HS-27A (cell line): ENCODE measurements at places on chromosomes 3 and 15.

DNA sequence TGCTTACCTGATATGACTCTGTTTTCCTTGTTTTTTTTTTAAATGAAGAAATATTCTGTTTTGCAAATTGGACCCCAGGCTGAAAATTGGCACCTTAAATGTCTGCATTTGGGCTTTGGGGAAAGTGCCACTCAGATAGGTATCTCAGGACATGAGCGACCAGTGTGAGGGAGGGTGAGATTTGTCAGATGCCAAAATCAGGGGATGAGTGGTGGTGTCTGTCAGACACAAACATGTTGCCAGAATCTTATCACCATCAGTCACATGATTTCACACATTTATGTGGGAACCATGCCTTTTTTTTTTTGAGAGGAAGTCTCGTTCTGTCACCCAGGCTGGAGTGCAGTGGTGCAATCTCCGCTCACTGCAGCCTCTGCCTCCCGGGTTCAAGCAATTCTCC lies 75.6 kb upstream of the OSBPL11 start:
- no peak for DNase-seq

DNA sequence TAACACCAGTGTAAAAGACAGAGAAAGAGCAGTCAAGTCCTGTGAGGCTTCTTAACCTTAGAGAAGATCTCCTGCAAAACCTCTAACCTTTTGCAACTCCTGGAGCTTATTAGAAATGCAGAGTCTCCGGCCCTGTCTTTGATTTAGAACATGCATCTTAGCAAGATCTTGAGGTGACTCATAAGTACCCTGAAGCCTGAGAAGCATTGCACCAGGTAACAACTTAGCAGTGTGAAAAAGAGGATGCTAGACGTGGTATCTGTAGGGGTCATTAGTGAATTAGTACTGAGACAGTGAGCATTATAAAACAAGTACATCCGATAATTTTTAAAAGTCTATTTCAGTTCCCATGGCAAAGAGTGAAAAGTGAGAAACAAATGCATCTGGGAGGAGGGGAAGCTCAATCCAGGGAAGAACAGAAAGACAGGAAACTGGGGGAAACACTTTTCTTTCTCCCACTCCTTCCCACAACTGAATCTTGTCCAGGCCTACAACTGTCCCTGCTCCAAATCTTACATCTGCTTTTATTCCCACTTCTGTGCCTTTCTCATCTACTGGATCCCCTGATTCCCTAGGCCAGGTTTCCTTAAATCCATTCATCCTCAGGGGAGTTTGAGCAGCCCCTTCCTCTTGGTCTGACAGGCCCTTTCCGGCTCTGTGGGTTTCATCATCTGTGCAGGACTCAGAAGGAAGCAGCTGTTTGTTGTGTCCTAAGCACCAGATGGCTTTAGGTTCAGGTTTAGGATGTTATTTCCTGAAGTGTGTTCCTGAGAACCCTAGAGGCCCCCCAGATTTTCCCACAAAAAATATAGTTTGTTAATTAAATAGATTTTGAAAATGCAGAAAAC lies 128.1 kb upstream of the IL12A start:
- DNase-seq = no peak

GRCh38 chr3:197050511-197050910 lies 20.9 kb upstream of the MELTF start:
- no peak for DNase-seq

GRCh38 chr3:155313300-155313699 lies 19.8 kb upstream of the STRIT1 start:
- no peak for DNase-seq

DNA sequence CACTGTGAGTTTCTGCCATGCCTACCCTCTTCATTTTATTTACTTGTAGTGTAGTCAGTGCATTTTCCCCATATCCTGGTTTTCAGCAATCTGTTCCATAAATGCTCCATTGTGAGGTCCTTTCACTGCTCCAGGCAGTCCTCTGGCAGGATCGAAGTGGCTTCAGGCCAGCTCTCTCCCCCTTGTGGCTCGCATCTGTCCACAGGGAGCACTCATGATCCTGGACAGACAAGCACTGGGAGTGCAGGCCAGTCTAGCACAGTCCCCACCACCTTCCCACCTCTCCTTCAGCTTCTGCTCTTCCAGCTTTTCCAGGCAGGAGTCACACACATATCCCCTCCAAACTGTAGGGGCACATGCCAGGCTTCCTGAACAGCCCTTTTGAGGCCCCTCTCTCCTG lies 173.6 kb downstream of the PPM1L start:
- no peak for DNase-seq

GRCh38 chr3:159796744-159797143 lies 191.9 kb upstream of the IL12A start:
- no peak for DNase-seq

- no peak for DNase-seq
These were observed 774.7 kb upstream of the NECTIN3 start for GRCh38 chr3:110296885-110297284.
